ENCODE measurements at places on chromosomes 5 and 9.

DNA sequence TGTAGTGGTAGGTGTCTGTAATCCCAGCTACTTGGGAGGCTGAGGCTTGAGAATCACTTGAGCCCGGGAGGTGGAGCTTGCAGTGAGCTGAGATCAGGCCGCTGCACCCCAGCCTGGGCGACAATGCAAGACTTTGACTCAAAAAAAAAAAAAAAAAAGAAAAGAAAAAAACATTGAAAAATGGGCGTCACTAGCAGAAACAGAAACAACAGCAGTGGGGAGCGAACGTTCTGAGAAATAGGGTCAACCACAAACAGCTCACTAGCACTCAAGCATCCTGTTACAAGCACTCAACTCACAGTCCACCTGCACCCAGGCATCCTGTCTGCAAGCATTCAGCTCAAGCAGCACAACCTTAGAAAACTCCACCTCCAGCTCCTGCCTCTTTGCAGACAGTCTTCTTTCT is 17.2 kb downstream of the TRIM14 start:
- DNase-seq = peak; percentile 81

- no peak for DNase-seq
Measured at GRCh38 chr9:94014920-94015319, 59.8 kb upstream of the BARX1 start.

- DNase-seq = no peak
Measured at GRCh38 chr5:5278201-5278814, 138.2 kb downstream of the ADAMTS16 start.

DNA sequence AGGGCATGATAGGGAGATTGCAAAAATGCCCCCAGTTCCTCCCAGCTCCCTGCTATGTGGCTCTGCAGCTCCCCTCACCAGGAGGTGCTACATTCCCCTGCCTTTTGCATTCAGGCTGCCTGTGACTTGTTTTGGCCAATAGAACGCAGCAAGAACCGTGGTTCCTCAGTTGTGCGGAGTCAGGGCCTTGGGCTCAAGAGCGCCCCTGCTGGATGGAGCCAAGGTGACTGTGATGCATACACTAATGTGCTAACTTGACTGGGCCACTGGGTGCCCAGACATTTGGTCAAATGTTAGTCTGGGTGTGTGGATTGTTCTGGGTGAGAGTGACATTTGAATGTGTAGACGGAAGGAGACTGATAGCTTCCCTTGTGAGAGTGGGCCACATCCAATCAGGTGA is 123.3 kb upstream of the MVB12B start:
- no peak for DNase-seq

DNA sequence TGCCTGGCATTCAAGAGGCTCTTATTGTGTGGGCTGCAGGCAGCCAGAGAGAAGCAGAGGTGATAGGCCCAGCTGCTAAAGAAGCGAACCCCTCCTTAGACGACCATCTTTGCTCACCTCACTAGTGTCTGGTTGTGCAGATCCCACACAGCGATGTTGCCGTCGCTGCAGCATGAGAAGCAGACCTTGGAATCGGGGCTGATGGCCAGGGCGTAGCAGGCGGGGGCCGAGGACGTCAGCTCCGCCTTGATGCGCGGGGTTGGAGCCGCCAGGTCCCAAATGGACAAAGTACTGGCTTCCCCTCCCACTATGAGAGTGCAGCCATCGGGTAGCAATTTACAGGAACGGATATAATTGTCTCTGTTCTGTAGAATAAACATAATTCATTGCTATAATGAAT is 98.7 kb downstream of the TLE1 start:
- no peak for DNase-seq

All from GM06990 (cell line).